ENCODE measurements at places on chromosomes 12 and 14.

- DNase-seq, result no peak
Observed at GRCh38 chr12:9881988-9882387, 699 bp downstream of the KLRF2 start.

- no peak for DNase-seq
Observed at GRCh38 chr14:105439710-105440553, 20.3 kb downstream of the MTA1 start.

DNA sequence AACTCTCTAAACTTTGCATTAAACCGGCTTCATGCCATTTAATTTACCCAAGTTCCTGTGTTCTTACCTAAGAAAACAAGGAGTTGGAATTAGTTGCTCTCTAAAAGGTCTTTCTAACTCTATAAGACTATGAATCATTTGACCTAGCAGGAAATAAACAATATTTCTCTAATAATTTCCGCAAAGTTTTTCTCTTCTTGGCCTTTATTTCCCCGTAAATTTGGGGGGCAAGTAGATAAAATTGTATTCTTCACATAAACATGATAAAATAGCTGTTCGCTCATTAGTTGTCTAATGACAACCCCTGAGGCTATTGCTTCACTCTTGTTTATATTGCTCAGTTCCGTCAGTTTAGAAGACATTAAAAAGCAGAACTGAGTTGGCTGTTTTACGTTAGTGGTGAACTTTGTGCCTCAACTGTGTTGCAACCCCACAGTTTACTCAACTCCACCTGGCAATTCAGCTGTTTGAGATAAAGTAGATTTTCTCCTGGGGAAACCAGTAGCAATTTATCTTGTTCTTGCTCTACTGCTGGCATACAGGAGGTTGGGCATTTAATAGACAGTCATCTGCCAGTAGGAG lies 74.7 kb downstream of the BTG1 start:
- DNase-seq, result peak; percentile 34

GRCh38 chr12:30806989-30807694 lies 52.4 kb upstream of the CAPRIN2 start:
- DNase-seq, result no peak

DNA sequence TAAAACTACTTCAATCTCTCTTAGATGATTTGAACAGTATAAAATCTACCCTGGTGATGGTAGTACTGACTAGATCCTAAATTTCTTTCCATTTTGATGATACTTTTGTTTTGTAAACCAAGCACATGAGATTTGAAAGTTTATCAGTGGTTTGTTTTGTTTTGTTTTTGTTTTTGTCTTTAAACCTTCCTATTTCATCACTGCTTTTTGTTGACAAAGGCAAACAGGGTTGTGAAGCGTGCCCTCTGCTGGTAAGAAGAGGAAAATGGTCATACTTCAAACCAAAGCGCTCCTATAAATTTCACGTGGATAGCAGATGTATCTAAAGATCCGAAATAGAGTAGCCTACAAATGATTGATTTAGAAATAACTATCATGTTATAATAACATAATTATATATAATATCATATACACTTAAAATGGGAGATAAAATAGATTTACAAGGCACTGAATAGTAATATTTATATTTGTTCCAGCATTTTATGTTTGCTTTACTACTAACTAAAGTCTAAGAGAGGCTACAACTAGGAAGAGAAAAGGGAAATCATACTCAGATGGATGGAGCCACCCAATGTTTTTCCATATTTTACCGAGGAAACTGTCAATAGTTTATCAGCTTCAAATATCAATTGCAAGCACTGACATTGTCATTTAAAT lies 254.0 kb upstream of the USP15 start:
- DNase-seq, result no peak

DNA sequence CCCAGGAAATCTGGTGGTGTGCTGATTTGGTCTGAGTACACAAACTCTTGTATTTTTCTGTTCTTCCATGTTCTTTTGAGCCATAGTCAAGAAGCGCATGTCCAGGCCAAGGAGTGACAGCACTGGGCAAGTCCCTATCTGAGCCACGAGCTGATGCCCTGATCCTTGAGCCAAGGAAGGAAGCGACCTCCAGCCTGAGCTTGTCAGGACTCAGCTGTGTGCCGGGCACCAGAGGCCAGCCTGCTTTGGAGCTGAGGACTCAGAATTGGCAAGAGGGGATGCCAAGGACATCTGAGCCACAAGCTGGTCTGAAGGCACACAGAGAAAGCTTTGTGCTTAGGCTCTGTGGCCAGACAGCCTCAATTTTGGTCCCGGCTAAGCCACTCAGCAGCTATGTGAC lies 52.6 kb downstream of the GALNT16 start:
- no peak for DNase-seq

GRCh38 chr14:67806246-67806645 lies 10.1 kb downstream of the ZFYVE26 start:
- DNase-seq, result no peak
